HS-5 (cell line): ENCODE measurements at places on chromosomes 16 and 17.

DNA sequence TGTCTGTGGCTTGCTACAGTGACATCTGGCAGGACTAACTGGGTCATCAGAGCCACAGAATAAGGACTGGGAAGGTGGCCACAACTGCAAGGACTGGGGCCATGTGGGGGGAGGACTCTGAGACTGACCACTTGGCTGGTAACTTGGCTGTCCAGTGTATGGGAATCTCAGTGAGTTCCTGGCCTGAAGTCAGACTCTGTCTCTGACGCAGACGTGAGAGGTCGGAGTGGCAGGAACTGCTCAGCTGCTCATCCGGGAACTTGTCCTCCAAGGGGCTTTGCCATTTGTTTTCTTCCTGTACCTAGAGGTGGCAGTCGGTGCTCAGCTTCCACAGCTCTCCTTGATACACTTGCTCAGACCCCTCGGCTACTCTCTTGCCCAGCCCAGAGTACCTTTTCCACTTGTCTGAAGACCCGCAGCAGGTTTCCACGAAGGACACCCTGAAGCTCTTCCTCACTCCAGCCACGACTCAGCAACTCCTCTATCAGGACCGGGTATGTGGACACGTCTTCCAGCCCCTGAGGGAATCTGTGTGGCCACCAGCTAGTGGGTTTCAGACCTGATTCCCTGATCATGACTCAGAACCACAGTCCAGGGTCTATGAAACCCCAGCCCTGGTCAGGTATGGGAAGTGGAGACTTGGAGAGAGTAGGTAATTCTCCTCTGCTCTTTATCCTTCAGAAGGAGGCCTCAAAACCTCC, 7.3 kb upstream of the DPEP3 start:
- DNase-seq = no peak

DNA sequence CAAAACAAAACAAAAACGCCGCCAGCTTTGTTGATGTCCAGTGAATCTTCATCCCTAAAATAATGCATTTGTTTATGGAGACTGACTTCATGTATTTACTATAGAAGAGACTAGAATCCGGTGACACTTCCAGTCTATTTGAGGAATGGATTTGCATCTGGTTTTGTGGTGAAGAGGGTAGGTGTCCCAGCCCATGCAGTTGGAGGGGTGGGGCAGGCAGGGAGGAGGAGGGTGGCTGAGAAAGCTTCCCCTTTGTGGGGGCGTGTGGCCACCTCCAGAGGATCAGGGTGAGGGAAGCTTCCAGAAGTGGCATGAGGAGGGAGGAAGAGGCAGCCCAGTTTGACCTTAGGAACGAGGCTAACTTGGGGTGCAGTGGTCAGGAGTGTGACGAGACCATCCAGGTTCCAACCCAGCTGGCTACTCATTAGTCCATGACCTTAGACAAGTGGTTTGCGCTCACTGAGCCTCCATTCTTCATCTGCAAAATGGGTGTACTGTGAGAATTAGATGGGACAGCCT, 69.5 kb downstream of the CMIP start:
- DNase-seq = no peak

GRCh38 chr16:648071-648780, 939 bp upstream of the WDR90 start:
- DNase-seq = no peak

GRCh38 chr16:29804455-29805231, 1.7 kb upstream of the MAZ start:
- DNase-seq = no peak

DNA sequence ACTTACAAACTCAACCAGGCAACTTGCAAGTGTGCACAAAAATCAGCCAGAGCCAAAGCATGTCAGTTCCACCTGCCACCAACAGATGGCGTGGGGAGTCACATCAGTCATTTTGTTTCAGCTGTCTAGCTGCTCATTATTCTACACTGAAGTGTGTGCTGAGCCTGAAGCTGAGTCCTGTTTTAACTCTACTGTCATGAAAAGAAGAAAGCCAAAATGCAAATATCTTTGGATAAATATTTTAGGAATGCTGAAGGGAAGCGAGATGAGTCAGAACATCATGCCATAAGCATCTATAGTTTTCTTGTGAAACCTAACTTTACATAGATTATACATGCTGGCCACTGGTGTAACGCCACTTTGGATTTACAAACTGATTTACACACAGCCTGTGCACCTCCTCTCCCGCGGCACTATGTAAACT, 172.6 kb downstream of the CDK5R1 start:
- peak; percentile 62 for DNase-seq

GRCh38 chr16:57012353-57012752, 23.0 kb downstream of the NLRC5 start:
- DNase-seq = no peak

- DNase-seq = no peak
Measured at GRCh38 chr16:20889625-20890275, 10.4 kb downstream of the DCUN1D3 start.
